ENCODE measurements at places on chromosomes 7 and 10. TPM values are rescaled to one million over a fixed set of nuclear protein-coding genes. Genes with fewer than 3 reads are reported as not detected.

- no peak for DNase-seq
These were observed 10.6 kb downstream of the SFMBT2 start for GRCh38 chr10:7400068-7400715.

DNA sequence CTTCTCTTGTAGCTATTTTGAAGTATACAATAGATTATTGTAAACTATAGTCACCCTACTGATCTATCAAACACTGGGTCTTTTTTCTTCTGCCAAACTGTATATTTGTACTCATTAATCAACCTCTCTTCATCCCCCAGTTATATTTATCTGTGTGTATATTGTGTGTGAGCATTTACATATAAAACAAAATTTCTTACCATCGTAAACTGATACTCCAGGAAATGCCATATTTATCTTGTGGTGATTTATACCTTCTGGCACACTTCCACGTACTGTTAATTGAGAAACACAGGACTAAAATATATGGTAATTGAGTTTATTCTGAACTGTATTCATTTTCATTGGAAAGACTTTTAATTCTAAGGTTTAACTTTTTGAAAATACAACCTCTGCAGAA lies 18.9 kb downstream of the ANLN start:
- no peak for DNase-seq

ARF5 gene
- 169 TPM for total RNA-seq

- no peak for DNase-seq
These were observed 94.6 kb downstream of the ADARB2 start for GRCh38 chr10:1642600-1643160.

DNA sequence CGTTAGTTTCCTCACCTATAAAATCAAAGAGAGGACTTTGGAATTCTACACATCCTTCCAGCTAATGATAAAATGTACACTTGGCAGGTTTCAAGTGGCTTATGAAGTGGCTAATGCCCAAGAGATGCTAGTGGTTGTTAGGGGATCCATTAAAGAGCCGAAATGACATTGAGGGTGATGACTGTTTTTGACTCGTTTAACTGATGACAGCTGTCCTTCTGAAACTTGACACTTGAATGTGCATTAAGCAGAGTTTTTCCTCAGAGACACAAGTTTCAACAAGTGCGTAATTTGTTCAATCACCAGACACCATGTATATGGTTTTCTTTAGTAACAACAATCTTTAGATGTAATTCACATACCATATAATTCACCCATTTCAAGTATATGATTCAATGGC lies 1.6 kb upstream of the PRF1 start:
- no peak for DNase-seq

DNA sequence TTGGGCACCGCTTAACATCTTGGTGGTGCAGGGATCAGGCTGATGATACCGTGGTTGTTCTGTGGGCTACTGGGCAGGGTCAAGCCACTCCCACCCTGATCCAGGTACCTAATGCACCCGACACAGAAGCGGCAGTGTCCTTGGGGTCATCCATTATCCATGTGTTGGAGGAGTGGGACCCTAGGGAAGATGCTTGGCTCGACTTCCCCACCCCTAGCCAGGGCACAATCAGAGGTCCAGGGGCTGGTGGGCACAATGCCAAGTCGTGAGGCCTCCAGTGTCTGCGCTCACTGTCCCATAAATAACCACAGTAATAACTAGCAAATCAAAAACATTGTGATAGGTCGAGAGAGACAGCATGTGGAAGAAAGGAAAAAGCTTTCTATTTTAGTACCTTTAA lies 37.7 kb downstream of the HTRA1 start:
- DNase-seq: no peak

Measured in K562 (cell line).